Stimulated activated CD4-positive, alpha-beta T cell treated with anti-CD3 and anti-CD28 coated beads, Interleukin-1b, Interleukin-23, amount 100 ng/mL, for 4 hours (primary cell): ENCODE measurements at places on chromosomes 7 and 10.

DNA sequence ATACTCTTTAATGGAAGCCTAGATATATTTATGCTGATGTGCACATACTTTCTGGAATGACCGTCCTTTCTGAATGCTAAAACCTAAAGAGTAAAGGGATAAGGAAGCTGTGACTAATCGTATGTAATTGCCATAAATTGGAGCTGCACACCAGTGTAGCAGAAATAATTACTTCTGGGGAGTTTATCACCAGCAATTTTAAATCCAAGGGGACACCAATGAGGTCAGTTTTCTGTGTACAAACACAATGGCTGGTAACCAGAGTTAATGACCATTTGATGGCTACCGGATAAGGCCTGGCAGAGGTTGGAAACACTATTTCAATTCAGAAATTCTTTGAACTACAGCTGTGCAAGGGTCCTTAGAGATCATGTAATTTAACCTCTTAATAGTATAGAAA is 670.1 kb downstream of the REEP3 start:
- no peak for DNase-seq

- DNase-seq = no peak
These were observed 31.2 kb downstream of the FRMD4A start for GRCh38 chr10:14299556-14299955.

DNA sequence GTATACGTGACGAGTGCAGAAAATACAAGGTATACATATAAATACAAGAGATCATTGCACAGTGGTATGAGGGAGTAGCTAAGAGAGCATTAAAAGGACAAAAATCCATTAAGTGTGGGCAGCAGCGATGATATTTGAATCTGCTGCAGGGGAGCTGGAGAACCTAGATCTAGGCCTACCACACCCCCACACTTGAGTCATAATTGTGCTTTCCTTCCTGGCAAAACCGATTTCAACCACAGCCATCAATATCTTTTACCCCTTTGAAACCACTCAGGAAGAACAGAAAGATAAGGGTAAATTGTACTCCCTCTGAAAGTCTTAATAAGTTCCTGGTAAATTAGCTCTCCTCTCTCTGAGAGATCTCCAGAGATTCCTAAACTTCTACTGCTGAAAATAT is 345.0 kb downstream of the SORCS1 start:
- DNase-seq = no peak

- DNase-seq = no peak
These were observed 197.1 kb downstream of the ADAM12 start for GRCh38 chr10:126191192-126191591.

DNA sequence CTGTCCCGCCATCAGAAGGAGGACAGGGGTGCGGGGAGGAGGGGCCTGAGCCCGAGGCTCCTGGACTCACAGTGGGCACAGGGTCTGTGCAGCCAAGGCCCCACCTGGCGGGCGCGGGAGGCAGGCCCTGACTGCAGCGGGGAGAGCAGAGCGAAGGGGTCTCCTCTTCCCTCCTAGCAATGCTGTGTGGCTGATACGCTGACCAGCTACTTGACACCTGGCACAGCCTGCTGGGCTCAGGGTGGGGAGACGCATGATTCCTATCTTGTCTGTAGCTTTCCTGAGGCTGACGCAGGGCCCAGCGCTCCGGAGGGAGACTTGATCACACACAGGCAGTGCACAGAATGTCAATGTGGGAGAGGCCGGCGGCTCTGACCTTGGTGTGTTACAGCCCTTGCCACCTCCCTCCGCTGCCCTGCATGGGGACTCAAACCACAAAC is 174.9 kb downstream of the ELFN1 start:
- DNase-seq = no peak

DNA sequence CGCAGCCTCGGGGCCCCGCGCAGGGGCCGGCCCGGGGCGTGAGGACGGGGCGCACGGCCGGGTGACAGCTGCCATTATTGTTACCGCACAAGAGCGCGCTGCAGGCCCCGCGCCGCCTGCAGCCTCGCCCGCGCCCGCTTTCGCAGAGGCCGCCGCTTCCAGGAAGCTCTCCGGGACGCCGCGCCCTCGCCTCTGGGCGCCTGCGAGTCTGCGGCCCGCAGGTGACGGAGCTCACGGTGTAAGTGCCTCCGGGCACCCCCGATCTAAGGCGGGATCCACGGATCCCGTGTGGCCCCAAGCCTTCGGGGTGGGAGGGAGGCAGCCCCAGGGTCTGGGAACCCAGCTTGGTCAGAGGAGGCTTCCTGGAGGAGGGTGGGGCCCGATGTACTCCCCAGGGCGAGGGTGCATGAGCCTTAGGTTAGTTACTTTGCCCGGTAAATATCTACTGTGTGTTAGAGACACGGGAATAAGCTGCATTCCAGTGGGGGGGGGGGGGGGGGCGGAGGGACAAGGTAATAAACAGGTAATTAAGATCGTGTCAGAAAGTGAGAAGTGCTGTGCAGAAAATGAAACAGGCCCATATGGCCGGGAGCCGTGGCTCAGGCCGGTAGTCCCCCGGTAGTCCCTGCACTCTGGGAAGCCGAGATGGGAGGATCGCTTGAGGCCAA is 638 bp downstream of the IQCE start:
- DNase-seq = no peak

- DNase-seq = no peak
These were observed 16.3 kb downstream of the LIPA start for GRCh38 chr10:89235073-89235798.
